ENCODE measurements at places on chromosomes 2 and 18.

- no peak for DNase-seq
These were observed 16.3 kb downstream of the GPR55 start for GRCh38 chr2:230908595-230909191.

GRCh38 chr2:160590664-160591063, 97.1 kb upstream of the RBMS1 start:
- DNase-seq: no peak

DNA sequence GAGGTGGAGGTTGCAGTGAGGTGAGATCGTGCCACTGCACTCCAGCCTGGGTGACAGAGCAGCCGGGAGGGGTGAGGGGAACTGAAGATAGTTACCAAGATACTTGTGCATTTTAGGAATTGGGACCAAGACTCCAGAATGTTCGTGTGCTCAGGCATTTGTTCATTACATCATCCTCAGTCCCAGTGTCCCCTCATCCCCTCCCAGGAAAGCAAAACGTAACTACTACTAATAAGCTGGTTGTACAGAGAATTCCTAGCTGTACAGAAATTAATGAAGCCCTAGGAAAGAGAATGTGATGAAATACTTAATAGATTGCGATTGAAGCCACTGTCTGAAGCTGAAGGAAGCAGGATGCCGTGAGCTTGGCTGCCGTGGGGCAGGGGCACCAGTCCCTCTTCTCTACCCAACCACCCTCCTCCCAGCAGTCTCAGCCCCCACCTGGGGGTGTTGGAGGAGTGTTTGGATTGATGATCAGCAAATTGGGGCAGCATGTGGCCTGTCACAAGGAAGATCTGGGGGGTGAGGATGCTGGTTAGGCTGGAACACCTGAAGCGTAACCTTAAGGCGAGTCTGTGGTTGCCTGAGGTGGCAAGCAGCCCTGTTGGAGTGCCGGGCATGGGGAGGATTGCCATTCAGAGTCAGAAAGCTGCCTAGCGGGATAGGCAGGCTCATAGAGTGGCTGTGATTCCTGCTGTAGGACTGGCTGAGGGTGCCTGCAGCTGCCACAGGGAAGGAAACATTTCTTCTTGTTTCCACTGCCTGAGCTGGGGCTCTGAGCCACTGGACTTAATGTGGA, 140.9 kb downstream of the SH3RF3 start:
- DNase-seq: no peak

GRCh38 chr2:186347472-186347871, 138.6 kb upstream of the ZC3H15 start:
- DNase-seq: no peak

DNA sequence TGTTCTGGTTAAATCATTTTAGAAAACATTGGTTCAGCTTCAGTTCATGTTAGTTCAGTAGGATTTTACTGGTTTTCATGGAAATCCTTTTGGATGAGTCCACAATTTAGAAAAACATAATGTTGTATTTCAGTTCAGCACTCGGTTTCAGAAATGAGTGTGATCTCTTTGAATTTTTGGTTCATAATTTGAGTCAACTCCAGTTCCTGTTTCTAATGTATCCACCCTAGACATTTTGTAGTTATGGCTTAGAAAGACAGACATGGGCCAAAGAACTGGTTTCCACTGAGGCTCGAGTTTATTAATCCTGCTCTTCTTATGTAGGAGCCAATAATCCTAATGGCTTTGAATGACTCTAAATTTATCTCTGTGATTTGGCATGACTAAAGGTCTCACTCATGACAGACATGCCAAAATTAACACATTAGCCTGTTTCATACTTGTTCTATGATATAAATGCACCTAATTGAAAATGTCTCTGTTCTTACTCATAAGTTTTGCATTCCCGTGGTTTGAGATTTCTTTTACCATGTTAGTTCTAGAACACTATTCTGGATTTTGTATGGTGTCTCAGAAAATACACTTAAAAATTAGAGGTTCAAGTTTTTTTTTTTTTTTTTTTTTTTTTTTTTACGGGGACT, 82.3 kb upstream of the SPRED2 start:
- no peak for DNase-seq

DNA sequence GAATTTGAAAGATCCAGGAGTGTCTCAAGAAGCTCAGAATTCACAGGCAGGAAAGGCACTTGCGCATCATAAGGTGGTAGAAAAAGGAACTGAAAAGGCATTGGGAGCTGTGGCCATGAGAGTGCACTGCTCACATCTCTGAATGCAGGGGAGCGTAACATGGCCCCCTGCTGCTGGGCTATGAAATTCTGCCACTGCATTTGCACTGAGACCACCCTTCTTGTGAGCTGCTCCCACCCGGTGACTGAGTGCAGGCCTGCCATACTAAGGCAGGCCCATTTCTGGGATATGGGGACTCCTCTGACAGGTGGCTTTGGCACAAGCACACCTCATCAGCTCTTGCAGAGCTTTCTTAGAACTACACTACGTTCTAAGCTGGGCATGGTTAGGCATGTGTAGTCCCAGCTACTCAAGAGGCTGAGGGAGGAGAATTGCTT, 25.3 kb upstream of the STARD7 start:
- no peak for DNase-seq
